ENCODE measurements at places on chromosomes 1 and 21.

DNA sequence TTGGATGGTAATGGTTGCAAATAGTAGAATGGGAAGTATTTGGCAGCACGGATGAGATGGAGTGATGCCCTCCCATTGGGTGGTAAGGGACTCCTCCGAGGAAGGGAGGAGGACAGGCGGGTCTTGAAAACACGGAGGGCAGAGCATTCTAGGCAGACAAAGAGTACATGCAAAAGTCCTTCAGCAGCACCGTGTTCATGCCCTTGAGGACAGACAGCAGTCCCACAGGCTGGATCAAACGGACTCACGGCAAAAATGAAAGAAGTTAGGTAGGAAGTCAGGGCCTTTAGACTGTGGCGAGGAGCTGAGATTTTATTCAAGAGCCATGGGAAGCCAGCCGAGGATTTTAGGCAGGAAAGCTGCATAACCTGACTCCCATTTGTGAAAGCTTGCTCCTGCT lies 253.9 kb downstream of the RHOU start:
- DNase-seq: no peak

- DNase-seq: no peak
Measured at GRCh38 chr1:22387919-22388580, 63.6 kb upstream of the ZBTB40 start.

DNA sequence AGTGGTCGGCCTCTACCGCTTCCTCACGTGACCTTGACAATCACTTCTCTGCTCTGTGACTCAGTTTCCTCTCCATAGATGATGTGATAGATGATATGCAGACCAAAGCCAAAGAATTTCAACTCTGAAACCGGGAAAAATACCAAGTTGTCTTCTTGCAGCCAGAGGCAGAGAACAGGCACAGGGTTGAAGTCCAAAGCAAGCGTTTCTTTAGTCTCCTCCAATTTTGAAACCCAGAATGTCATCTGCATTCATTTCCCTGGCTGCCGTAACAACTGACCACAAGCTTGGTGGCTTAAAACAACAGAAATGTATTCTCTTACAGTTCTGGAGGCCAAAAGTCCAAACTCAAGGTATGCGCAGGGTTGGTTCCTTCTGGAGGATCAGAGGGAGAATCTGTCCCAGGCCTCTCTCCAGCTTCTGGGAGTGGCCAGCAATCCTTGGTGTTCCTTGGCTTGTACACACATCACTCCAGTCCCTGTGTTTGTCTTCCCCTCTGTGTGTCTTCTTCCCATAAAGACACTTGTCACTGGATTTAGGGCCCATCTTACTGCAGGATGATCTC lies 30.3 kb upstream of the H6PD start:
- DNase-seq: no peak

GRCh38 chr1:59316497-59317128 lies 19.7 kb downstream of the FGGY start:
- DNase-seq: no peak

GRCh38 chr1:40564506-40564905 lies 33.1 kb downstream of the ZNF684 start:
- no peak for DNase-seq

GRCh38 chr1:201782353-201782752 lies 46.6 kb upstream of the IPO9 start:
- no peak for DNase-seq

- DNase-seq: no peak
Measured at GRCh38 chr1:35968396-35968795, 37.5 kb downstream of the AGO3 start.

- no peak for DNase-seq
Measured at GRCh38 chr1:165408518-165408917, 36.4 kb downstream of the RXRG start.

DNA sequence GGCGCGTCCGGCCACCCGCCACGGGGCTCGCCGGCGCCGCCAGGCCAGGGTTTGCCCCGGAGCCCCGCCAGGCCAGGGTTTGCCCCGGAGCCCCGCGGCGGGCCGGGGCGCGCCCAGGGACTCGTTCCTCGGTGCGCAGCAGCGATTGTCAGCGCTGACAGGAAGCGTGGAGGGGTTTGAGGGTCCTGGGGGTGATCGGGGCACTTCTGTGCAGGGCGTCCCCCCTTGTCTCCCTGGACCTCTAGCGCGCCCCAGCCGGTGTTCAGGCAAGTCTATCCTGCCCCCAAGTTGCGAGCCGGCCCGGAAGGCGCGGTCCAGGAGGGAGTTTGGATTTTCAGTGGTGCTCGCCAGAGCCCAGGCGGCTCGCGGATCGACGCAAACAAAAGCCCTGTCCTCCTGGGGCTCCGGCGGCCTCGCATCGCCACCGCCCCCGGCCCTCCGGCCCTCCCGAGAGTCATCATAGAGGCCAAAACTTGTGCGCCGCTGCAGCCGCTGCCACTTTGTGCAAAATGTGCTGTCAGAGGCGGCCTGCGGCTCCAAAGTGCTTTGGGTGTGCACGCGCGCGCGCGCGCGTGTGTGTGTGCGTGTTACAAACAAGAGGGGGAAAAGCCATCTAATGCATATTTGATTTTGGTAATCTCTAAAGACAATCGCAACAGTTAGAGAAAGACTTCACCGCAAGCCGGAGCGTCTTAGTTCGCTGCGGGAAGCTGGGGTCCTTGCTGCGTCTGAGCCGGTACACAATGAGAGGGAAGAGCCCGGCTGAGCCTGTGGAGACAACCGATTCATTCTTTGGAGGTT lies 1.0 kb downstream of the ROR1 start:
- DNase-seq: no peak

GRCh38 chr1:235601104-235601503 lies 48.5 kb downstream of the GNG4 start:
- DNase-seq: no peak

GRCh38 chr1:174491606-174492005 lies 43.8 kb downstream of the GPR52 start:
- no peak for DNase-seq

- DNase-seq: no peak
Measured at GRCh38 chr1:222240536-222241181, 307.2 kb downstream of the HHIPL2 start.

- DNase-seq: no peak
Measured at GRCh38 chr21:28489821-28490350, 502.8 kb downstream of the LTN1 start.

DNA sequence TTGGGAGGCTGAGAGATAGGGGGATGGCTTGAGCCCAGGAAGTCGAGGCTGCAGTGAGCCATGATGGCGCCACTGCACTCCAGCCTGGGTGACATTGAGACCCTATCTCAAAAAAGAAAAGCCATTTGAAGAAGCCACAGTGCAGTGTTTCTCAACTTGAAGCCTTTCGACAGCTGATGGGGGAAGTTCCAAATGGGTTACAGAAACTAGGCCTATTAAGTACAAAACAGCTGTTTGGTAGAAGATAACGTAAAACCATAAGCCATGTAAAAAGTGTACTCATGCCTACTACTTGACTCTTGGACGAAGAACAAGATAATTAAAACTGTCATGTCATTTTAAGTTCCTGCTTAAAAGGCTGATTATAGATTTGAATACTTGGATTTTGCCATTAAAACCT lies 16.6 kb downstream of the COPA start:
- DNase-seq: no peak
